Left kidney (tissue), 8 donors: ENCODE measurements at places on chromosomes 11 and 22. TPM values are rescaled to one million over a fixed set of nuclear protein-coding genes. Genes with fewer than 3 reads are reported as not detected.

TSPAN18 gene
- polyA plus RNA-seq, result 44.4 TPM

EXPH5 gene
- polyA plus RNA-seq, result 6.3 TPM

APLNR gene
- polyA plus RNA-seq, result 88.7 TPM

PGA5 gene
- 0.37 TPM for polyA plus RNA-seq

- no peak for DNase-seq
Observed at GRCh38 chr22:44888491-44889254, 121.1 kb downstream of the PHF21B start.

DNA sequence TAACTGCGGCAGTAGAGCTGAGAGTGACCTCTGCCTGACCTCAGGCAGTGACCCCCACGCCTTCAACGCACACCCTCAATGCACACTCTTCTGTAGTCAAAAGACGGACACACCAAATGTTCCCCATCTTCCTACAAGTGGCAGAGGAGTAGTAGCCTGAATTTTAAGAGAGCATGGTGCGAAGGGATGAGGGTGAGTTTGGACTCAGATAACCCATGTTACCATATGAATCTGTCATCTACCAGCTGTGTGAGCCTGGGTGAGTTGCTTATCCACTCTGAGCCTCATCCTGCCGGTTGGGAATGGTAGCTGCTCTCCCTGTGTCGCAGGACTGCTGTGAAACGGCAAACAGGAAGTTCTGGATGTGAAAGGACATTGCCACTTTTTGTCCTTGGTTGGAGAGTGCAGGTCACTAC, 20.6 kb upstream of the ROBO3 start:
- no peak for DNase-seq

DNA sequence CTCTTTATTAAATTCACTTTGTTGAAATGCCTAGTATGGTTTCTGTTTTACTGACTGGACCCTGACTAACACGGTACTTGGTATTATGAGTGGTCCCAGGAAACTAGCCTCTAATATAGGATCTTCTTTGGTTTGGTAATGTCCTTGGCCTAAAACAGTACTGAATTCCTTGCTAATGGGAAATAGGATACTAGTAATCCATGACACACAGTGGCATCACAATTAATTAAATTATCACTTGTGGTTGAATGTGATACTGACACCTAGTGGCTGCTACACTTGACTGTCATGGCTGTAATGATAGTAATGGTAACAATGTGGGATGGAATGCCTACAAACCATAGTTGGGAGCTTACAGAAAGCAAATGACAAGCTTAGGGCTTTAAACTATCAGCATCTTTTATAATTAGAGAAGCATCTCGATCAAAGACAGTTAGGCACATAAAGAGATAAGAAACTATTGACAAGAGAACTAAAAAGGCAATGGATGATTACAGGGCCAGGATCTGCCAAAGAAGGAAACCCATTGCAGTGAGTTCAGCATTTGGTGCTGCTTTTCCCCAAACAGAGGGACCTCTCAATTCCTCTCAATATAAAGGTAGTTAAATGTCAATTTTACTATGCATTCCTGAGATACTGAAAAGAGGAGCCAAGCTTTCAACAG, 8.6 kb downstream of the DNHD1 start:
- peak; percentile 51 for DNase-seq

GRCh38 chr22:30396871-30397655, at the start of gene SEC14L2:
Gene SEC14L2 (plus strand): TSS chr22:30397018. CDS start chr22:30397117, 99 bp downstream.
- DNase-seq, result peak; percentile 50

- no peak for DNase-seq
Observed at GRCh38 chr11:87456499-87456898, 418.8 kb downstream of the TMEM135 start.

DNA sequence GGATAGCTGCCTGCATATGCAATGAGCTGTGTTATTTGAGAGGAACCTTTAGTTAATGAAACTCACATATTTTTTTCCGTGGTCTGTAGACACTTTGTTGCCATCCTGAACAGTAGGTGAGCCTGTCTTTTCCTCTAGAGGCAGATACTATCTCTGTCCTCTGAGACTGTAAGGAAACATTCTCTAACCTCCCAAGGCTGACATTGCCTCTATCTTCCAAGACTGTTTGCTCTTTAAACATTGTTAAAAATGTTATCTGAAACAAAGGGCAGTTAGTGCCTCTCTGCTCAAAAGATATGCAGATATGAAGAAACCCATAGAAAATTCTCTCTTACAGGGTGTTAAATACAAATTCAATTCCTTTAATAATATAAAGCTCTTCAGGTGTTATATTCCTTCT, 963.8 kb upstream of the CNTN5 start:
- no peak for DNase-seq
